ENCODE measurements at places on chromosomes 4 and X.

DNA sequence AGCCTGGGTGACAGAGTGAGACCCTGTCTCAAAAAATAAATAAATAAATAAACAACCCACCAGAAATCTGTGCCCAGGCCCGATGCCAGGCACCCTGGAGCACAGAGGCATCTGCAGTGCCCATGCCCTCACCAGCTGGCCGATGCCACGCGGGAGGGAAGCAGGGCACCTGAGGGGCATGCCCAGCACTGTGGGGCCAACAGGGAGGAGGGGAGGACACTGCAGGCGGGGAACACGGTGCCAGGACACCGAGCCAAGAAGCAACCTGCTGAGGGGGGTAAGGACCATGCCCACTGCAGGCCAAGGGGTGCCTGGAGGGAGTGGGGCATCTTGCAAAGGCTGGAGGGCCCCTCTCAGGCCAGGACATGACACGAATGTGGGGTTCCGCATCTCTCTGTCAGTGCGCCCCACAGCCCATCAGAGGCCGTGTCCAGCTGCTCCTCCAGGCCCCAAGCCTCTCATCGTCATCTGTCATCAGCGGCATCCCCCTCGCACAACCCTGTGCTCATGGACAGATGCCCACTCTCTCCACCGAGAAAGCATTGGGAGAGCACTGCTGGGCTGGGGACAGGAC is 13.3 kb upstream of the DUSP9 start:
- DNase-seq: no peak

DNA sequence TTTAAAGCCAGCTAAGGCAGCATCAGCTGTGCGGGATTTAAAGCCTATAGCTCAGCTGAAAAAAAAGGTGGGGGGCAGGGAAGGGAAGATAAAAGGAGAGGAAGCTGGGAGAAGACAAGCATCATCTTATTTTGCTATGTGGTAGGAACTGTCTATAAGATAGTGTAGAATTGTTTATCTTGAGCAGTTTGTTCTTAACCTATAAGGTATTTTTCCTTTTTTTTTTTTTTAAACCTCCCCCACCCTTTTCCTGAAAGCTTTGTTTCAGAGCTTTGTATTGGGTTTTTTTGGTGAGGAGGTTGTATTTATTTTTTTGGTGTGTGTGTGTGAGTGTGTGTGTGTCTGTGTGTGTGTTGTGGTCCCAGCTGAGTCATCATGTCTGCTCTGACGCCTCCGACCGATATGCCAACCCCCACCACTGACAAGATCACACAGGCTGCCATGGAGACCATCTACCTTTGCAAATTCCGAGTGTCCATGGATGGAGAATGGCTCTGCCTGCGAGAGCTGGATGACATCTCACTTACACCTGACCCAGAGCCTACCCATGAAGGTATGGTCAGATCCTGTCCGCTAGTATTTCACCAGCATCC is 531 bp downstream of the RUFY3 start:
- peak; percentile 68 for DNase-seq

DNA sequence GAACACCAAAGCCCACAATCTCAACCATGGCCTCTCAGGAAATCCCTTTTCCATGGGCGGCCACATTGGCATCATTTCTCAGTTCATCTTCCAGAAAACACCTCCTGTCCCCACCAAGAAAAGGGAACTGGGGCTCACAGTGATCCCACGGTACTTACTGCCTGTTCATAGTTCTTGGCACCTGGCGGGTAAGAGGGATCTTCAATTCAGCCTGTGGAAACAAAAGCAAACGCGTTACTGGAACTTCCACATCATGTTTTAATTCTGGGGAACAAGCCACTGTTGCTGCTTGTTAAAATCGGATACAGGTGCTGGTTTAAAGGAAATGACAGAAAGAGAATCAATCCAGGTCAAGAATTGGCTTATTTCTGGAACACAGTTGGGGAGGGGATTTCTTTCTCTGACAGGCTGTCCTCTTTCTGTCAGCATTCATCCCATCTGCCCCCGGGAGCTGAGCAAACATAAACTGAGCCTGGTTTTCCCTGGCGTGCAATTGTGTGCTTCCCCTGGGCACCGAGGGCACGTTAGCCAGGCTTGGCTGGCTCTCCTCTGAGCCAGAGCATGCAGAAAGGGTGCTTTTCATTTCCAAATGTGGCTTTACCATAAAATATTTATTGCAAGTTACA is 16.8 kb downstream of the CLNK start:
- DNase-seq: no peak

GRCh38 chr4:2829321-2829932 is 14.2 kb upstream of the ADD1 start:
- no peak for DNase-seq

DNA sequence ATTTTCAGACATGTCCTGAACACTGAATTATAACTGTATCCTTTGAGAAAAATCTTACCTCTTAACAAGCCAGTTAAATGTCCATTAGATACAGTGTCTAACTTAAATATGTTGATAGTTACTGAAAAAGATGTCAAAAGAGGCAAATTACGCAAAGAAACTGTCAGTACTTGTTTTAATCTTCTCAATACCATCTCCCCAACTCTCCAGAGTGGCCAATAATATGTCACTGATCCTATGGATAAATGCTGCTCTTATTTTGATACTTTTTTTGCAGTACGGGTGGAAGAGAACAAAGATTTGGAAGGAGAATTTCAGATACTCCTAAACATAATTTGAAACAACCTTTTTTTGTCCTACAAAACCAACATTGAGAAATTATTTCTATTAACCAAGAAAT is 192.7 kb downstream of the CBR4 start:
- DNase-seq: no peak

DNA sequence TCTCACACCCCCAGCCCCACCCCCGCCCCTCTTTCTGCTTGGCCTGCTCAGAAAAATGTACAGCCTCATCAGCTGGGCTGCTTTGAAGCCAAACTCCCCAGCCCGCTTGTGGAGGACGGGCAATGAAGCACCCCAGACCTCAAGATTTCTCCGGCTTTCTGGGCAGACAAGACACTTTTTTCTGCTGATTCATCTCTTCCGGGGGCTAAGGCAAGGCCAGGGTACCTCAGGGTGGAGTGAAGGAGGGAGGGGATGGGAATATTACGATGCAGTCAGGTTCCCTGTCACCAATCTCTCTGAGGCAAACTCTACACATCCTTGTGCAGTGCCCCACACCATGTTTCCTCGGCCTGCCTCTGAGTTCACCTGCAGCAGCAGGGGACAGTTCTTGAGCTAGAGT is 66.9 kb upstream of the ATP6AP2 start:
- no peak for DNase-seq

GRCh38 chrX:128156204-128156603 is 104.0 kb upstream of the ACTRT1 start:
- DNase-seq: no peak

- peak; percentile 95 for DNase-seq
Measured at GRCh38 chr4:139872274-139872673, 206.7 kb downstream of the MGST2 start.

DNA sequence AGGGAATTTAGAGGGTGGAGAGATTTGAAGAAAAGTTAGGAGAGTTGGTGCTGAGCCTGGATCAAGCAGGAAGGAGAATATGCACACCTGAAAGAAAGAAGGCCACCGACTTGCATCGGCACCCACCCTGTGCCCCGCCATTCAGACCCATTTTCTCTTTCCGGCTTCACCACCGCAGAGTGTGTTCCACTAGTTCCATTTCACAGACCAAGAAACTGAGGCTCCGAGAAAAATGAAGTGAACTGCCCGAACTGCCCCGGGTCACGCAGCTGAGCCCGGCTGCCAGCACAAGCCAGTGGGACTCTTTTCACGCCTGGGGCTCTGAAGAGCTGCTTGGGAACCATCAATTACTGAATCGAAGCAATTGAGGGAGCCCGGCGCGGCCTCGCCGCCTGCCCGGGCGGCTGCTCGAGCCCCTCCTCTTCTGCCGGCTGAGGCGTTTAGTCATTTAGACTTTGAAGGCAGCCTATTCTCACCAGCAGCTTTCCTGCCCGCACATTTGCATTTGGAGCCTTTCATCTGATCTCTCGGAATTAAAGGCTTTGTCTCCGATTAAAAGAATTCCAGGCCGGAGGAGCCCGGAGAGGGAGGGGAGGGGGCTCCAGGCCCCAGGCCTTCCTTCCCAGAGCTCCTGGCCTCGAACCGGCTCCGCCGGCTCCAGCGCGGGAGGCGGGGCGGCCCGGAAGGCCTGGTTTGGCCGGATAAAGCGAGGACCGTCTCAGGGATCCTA is 140.2 kb upstream of the PJA1 start:
- DNase-seq: no peak

GRCh38 chr4:84498203-84498934 is 723 bp downstream of the NKX6-1 start:
- DNase-seq: no peak

DNA sequence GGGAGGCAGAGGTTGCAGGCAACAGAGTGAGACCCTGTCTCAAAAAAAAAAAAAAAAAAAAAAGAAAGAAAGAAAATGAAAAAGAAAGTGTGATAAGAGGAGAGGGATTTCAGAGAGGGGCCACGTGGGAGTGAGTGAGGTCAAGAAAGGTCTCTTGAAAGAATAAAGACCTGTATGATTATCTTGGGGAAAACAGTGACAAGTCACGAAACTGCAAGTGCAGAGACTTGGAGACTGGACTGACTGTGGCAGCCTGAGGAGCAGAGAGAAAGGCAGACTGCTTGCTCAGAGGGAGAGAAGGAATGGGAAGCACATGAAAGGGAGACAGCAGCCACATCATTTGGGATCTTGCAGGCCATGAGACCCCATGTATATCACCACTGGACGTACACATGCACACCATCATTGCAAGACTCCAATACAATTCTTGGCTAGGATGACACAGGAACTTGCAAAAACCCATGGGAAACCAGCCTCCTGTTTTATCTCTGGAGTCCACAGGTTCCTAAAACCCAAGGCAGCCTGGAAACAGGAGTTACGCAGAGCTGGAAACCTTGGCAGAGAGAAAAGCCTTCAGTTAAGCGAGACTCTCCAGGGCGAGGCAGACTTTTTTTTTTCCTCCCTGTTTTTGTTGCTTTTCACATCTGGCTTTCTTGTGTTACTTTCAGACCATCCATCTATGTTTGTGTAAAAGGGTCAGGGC is 207.0 kb upstream of the TBL1X start:
- DNase-seq: no peak

- no peak for DNase-seq
Measured at GRCh38 chr4:52552778-52553177, 106.3 kb downstream of the USP46 start.

GRCh38 chrX:103376118-103376978 is at the start of gene BEX3:
TSS of gene BEX3 (plus strand) at chrX:103376538. CDS start at chrX:103377522, 984 bp downstream.
- peak; percentile 66 for DNase-seq

- DNase-seq: no peak
Measured at GRCh38 chr4:84699001-84699671, 116.2 kb downstream of the CDS1 start.

GRCh38 chrX:42094218-42094617 is 170.9 kb upstream of the CASK start:
- DNase-seq: peak; percentile 7

GRCh38 chr4:168766604-168767316 is 243.3 kb downstream of the CBR4 start:
- DNase-seq: peak; percentile 60

- DNase-seq: peak; percentile 99
Measured at GRCh38 chr4:156476359-156476758, 495.2 kb downstream of the PDGFC start.

DNA sequence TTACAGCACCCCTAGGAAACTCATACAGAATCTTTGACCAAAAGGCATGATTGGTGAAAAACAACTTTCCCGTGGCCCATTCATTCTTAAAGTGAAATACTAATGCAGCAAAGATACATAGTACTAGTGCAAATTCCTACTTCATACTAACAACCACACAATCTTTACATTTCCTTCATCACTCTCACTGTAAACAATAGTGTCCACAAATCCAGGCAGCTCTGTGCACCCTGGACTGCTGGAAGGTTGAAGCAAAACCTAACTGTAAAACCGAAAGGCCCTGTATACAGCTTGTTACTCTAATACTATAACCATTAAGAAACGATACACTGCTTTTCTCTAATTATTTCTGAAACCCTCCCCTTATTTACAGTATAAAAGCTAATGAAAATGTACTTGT is 82.6 kb downstream of the SH3RF1 start:
- no peak for DNase-seq

GRCh38 chrX:119636419-119636818 is 30.2 kb upstream of the NKRF start:
- no peak for DNase-seq

- DNase-seq: no peak
Measured at GRCh38 chr4:96108146-96108545, 268.3 kb downstream of the PDHA2 start.

DNA sequence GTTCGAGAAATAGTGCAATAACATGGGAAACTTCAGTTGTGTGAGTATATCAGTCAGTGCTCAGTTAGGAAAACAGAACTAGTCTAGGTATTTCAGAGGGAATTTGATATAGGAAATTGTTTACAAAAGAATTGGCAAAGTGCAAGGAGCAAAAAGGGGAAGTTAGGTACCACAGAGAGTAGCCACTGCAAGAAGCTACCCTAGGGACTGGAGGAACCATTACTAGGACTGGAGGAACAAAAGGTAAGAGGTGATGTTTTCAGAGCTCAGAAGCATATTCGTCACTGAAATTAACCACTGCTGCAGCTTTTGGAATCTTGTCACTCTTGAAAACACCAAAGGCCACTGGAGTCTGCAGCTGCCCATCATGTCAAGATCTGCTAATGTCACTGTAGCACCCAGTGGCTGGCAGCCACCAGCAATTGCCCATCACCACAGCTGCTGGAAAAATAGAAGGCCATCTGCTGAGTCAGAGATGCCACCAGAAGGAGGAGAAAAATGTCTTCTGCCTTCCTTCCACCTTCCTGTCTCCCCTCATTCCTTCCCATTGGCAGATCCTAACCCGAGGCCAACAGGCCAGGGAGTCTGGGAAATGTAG is 160.6 kb upstream of the RPS6KA3 start:
- DNase-seq: no peak

DNA sequence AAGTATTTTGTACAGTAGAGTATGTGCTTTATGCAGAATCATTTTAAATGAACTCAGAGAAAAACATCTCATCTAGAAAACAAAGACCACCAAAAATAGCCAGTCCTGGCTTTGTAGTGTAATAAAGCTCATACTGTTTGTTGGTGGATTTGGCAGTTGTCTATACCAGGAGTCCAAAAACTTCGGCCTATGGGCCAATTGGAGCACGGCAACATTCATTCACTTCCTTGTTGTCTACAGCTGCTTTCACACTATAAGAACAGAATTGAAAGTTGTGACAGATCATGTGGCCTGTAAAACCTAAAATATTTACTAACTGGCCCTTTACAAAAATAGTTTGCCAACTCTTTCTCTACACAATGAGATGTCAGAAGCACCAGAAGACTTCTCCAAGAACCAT is 5.3 kb downstream of the FBXW7 start:
- DNase-seq: no peak

- no peak for DNase-seq
Measured at GRCh38 chr4:77120886-77121508, 36.0 kb upstream of the CCNG2 start.

DNA sequence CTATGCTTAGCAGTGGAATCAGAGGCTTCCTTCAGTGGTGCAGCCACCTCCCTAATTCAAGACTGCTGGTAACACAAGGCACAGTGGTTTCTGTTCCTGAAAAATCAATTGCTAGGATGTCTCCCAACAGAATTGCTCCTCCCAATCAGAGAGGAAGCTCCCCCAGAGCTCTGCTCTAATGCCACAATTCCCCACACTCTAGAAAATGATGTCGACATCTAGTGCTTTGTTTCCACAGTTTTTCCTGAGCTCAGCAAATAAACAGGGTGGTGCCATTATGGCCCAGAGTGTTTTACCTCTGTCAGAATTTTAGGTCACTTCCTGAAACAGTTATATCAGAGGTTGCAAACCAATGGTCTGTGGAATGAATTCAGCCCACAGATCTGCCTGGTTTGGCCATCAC is 24.7 kb downstream of the TAB3 start:
- no peak for DNase-seq

- peak; percentile 85 for DNase-seq
Measured at GRCh38 chrX:12370497-12370986, 232.3 kb downstream of the FRMPD4 start.

- no peak for DNase-seq
Measured at GRCh38 chrX:24468245-24468644, 3.2 kb downstream of the PDK3 start.
